ENCODE measurements at places on chromosomes 1 and 21. TPM values are rescaled to one million over a fixed set of nuclear protein-coding genes. Genes with fewer than 3 reads are reported as not detected.

GRCh38 chr1:181140398-181140797, 51.9 kb downstream of the IER5 start:
- DNase-seq = peak; percentile 57
- no peaks in the 10 kb centered on the region for H3K36me3 ChIP-seq
- H3K27me3 ChIP-seq = peaks cover 11% of the 10 kb centered on the region
- H3K4me1 ChIP-seq = peaks cover 78% of the 10 kb centered on the region
- H3K27ac ChIP-seq = peak overlapping the region; percentile 36

GRCh38 chr21:44994047-44994694, 54.3 kb downstream of the SLX9 start:
- DNase-seq = no peak
- no peak overlapping the region for H3K4me3 ChIP-seq
- H3K36me3 ChIP-seq = no peaks in the 10 kb centered on the region
- no peaks in the 10 kb centered on the region for H3K4me1 ChIP-seq

Gene PCSK9
- not detected for total RNA-seq

DNA sequence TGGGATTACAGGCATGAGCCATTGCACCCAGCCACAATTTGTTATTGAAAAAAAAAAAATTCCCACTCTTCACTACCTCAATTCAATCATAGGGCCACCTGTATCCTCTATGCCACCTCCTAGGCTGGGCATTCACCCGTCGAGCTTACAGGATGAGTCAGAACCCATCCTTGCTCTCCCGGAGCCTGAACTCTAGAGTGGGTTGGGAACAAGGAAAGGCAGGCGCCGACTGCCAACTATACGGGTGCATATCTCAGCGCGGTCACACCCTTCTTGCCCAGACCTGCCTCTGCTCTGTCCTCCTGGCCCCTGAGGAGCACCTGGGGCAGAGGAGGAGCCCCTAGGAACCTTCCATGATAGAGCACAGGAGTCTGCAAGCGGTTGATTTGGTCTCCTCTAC, 21.4 kb upstream of the LBR start:
- peaks cover 61% of the 10 kb centered on the region for H3K4me1 ChIP-seq
- DNase-seq = no peak
- H3K27ac ChIP-seq = no peak overlapping the region
- H3K36me3 ChIP-seq = peaks cover 4% of the 10 kb centered on the region

Gene CD5L
- total RNA-seq = not detected

Gene THEM5
- total RNA-seq = not detected

GRCh38 chr1:14826172-14826636, 227.7 kb downstream of the KAZN start:
- no peaks in the 10 kb centered on the region for H3K36me3 ChIP-seq
- no peak overlapping the region for H3K4me3 ChIP-seq
- H3K4me1 ChIP-seq = no peaks in the 10 kb centered on the region
- H3K27me3 ChIP-seq = peaks cover 7% of the 10 kb centered on the region
- DNase-seq = no peak

Gene HP1BP3
- total RNA-seq = 283 TPM

GRCh38 chr1:75310067-75310466, 175.9 kb downstream of the LHX8 start:
- no peak for DNase-seq
- H3K4me1 ChIP-seq = no peaks in the 10 kb centered on the region
- no peaks in the 10 kb centered on the region for H3K27me3 ChIP-seq
- no peak overlapping the region for H3K4me3 ChIP-seq
- no peak overlapping the region for H3K27ac ChIP-seq
- no peaks in the 10 kb centered on the region for H3K36me3 ChIP-seq

Gene UBE4B
- total RNA-seq = 24.7 TPM

- peak; percentile 4 for DNase-seq
- H3K4me3 ChIP-seq = no peak overlapping the region
- H3K27ac ChIP-seq = no peak overlapping the region
- peaks cover 18% of the 10 kb centered on the region for H3K4me1 ChIP-seq
These were observed 10.7 kb downstream of the ATP1A4 start for GRCh38 chr1:160161965-160162705.

Gene C8A
- not detected for total RNA-seq

DNA sequence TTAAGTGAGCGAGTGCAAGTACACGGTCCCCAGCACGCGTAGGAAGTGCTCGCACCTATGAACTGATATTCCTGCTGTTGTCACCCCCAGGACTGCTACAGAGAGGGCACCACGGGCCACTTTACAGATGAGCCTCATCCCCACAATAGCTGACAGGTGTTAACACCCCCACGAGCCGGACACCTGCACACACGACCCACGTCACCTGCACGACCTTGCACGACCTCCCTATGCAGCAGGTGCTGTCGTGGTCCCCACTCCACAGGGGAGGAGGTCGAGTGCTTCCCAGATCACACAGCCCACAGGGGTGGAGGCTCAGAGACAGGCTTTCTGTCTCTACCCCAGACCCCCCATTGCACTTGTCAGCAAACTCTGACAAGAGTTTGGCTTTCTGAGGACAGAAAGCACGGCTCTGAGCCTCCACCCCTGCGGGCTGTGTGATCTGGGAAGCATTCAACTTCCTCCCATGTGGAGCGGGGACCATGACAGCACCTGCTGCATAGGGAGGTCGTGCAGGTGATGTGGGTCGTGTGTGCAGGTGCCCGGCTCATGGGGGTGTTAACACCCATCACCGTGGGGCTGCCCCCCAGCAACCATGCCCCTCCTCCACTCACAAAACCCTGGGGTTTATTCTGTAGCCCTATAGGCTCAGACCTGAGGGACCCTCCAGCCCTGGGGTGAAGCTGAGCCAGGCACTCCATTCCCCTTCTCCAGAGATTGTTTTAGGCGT, 80.8 kb downstream of the MATN1 start:
- no peak overlapping the region for H3K27ac ChIP-seq
- H3K4me1 ChIP-seq = no peaks in the 10 kb centered on the region
- H3K4me3 ChIP-seq = no peak overlapping the region
- peaks cover 21% of the 10 kb centered on the region for H3K27me3 ChIP-seq

- no peak overlapping the region for H3K27ac ChIP-seq
- H3K4me1 ChIP-seq = peaks cover 66% of the 10 kb centered on the region
- H3K4me3 ChIP-seq = peak overlapping the region; percentile 91
- peak; percentile 91 for DNase-seq
These were observed 3.2 kb downstream of the ATP8B2 start for GRCh38 chr1:154328318-154329151.

DNA sequence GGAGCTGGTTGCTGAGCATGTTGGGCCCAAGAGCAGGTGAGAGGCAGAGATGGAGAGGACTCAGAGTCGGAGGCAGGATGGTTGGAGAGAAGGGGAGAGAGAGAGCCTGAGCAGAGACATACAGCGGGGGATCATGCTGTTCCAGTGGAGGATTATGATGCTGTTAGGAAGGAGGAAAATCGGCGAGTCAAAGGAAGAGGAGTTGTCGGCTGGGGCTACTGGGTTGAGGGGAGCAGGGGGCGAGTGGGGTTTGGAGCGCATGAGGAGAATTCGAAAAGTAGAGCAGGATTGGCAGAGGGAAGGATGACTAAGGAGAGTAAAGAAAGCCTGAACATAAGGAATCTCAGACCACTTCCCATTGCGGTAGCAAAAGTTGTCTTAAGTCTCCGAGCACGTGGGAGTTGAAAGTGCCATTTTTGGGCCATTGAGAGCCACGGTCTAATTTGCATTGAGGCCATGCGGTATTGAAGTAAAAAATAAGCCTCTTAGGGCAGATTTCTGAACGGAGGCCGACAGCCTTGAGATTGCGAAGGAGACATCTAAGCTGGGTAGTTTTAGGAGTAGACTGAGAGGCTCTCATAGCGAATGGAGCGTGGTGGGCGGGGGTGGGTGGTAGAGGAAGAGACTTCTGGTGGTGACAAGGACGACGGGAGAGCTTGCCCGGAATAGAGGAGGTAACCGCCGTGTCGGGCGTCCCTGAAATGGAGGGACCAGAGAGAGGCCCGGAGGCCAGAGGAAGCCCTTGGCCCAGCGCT, 140.4 kb upstream of the ETV3 start:
- H3K4me1 ChIP-seq = no peaks in the 10 kb centered on the region
- H3K27ac ChIP-seq = no peak overlapping the region
- no peak for DNase-seq
- peaks cover 23% of the 10 kb centered on the region for H3K27me3 ChIP-seq
- H3K36me3 ChIP-seq = no peaks in the 10 kb centered on the region
- H3K4me3 ChIP-seq = no peak overlapping the region

Gene SLC25A44
- 71.0 TPM for total RNA-seq

DNA sequence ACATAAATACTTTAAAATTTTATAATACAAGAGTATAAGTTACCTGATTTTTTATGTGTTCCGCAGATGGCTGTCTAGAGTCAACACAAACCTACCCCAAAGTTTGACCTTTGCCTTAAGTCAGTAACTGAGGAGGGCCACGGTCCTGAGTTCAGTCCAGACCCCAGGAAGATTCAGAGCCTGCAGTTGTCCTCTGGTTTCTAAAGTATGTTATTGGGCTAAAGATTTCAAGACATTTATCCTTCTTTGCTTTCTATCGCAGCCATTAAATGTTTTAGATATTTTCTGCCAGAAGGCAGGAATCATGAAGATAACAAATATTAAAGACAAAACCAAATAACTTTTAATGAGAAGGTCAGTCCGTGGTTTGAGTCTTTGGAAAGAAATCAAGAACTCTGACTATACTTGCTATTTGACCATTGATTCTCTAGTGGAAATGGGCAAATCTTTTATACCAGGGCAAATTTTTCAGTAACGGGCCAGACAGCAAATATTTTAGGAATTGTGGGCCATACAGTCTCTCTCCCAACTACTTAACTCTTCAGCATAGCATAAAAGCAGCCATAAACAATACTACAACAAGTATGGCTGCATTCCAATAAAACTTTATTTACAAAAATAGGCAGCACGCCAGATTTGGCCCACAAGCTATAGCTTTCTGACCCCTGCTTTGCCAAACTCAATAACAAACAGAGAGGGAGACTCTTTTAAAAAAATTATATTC, 38.0 kb upstream of the HAO2 start:
- H3K27ac ChIP-seq = no peak overlapping the region
- no peak for DNase-seq
- H3K4me1 ChIP-seq = peaks cover 15% of the 10 kb centered on the region
- no peak overlapping the region for H3K4me3 ChIP-seq
- no peaks in the 10 kb centered on the region for H3K36me3 ChIP-seq
- H3K27me3 ChIP-seq = peaks cover 9% of the 10 kb centered on the region

- no peaks in the 10 kb centered on the region for H3K4me1 ChIP-seq
- no peak overlapping the region for H3K27ac ChIP-seq
- no peak for DNase-seq
- H3K27me3 ChIP-seq = no peaks in the 10 kb centered on the region
- no peak overlapping the region for H3K4me3 ChIP-seq
These were observed 32.8 kb upstream of the CSF3R start for GRCh38 chr1:36515315-36516138.

GRCh38 chr1:117093091-117093534, 28.4 kb downstream of the TRIM45 start:
- peak overlapping the region; percentile 61 for H3K27ac ChIP-seq
- peak; percentile 57 for DNase-seq
- no peak overlapping the region for H3K4me3 ChIP-seq

Gene RHCE
- total RNA-seq = 0.72 TPM

- no peak for DNase-seq
- H3K4me1 ChIP-seq = peaks cover 55% of the 10 kb centered on the region
- no peak overlapping the region for H3K4me3 ChIP-seq
- no peaks in the 10 kb centered on the region for H3K27me3 ChIP-seq
- peak overlapping the region; percentile 68 for H3K27ac ChIP-seq
- H3K36me3 ChIP-seq = peaks cover 54% of the 10 kb centered on the region
These were observed 102.9 kb downstream of the PTPRC start for GRCh38 chr1:198741744-198742143.

DNA sequence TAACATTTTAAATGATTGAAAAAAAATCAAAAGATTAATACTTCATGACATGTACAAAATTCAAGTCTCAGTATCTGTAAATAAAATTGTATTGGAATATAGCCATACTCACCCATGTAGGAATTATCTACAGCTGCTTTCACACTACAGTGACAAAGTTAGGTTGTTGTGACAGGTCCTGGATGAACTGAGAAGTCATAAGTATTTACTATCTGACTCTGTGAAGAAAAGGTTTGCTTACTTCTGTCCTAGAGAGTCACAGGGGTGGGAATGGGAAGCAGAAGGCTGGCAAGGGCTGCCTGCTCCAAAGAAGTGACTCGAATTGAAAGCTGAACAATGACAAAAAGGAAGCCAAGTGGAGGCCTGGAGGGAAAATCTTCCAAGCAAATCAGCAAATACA, 155.2 kb downstream of the SLC30A10 start:
- no peak overlapping the region for H3K27ac ChIP-seq
- no peak overlapping the region for H3K4me3 ChIP-seq
- no peaks in the 10 kb centered on the region for H3K4me1 ChIP-seq
- H3K36me3 ChIP-seq = no peaks in the 10 kb centered on the region
- DNase-seq = no peak

- peaks cover 6% of the 10 kb centered on the region for H3K27me3 ChIP-seq
- no peaks in the 10 kb centered on the region for H3K36me3 ChIP-seq
- no peak overlapping the region for H3K27ac ChIP-seq
- H3K4me3 ChIP-seq = no peak overlapping the region
- no peaks in the 10 kb centered on the region for H3K4me1 ChIP-seq
These were observed 137.4 kb upstream of the USP25 start for GRCh38 chr21:15592271-15592860.

DNA sequence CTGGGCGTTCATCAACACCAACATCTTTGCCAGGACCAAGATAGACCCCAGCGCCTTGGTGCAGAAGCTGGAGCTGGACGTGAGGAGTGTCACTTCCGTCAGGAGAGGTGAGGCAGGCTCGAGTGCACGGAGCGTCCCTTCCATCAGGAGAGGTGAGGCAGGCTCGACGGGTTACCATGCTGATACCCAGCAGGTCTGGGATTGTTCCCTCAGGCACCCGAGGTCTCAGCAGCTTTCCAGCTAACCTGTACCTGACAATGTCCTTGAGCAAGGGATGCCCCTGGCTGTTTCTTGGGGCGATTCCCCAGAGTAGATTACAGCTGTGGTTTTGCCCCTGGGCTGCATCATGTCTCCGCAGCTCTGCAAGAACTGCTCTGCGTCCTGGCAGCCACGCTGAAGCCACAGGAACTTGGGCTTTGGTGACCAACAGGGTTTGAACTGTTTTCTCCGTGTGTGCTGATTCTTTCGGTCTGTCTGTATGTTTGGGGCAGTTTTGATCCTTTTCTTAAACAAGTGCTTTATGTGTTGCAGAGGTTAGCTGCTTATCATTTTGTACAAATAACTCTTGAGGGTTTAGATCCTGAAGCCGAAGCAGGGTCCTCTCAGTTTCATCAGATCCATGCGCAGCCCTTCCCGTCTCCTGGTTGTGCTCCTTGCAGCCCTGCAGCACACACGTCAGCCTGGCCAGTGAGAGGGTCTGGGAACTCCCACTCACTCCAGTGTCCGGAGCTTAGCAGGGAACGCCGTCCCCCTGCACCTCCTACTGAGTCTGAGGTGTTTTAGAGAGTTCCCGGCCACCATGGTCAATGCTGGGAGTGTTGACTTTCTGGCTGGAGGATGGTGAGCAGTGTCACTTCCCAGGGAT, 4.1 kb downstream of the SLX9 start:
- peaks cover 6% of the 10 kb centered on the region for H3K36me3 ChIP-seq
- H3K27ac ChIP-seq = no peak overlapping the region
- H3K27me3 ChIP-seq = no peaks in the 10 kb centered on the region
- peaks cover 45% of the 10 kb centered on the region for H3K4me1 ChIP-seq
- no peak for DNase-seq
